CD14-positive monocyte (primary cell): ENCODE measurements at places on chromosomes 1 and 21.

DNA sequence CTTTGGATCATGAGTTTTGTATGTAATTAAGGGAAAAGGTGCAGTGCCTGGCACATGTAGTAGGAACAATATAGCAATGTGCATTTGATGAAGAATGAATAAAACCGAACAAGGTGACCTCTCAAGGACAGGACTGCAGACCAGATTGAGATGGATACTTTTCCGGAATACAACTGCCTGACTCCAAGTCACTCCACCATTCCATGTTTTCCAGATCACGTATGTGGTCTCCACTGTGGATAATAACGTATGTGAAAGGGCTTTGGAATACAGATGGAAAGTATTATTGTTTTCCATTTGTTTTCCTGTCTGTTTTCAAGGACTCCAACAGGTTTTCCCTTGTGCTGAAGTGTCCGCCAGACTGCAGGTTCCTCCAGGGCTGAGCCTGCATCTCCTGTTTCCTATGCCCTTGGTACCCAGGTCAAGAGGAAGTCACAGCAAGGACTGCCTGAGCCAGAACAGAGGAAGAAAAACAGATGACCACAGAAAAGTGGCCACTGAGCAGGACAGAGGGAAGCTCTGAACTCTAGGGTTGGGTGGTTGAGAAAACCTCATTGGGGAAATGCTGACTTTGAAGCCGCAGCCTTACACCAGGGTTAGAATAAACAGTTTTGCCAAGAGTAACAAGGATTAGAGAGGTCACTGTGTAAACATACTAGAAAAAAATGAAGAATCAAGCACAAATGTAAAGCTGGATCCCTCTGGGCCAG is 4.0 kb downstream of the CFAP45 start:
- peak; percentile 64 for DNase-seq

DNA sequence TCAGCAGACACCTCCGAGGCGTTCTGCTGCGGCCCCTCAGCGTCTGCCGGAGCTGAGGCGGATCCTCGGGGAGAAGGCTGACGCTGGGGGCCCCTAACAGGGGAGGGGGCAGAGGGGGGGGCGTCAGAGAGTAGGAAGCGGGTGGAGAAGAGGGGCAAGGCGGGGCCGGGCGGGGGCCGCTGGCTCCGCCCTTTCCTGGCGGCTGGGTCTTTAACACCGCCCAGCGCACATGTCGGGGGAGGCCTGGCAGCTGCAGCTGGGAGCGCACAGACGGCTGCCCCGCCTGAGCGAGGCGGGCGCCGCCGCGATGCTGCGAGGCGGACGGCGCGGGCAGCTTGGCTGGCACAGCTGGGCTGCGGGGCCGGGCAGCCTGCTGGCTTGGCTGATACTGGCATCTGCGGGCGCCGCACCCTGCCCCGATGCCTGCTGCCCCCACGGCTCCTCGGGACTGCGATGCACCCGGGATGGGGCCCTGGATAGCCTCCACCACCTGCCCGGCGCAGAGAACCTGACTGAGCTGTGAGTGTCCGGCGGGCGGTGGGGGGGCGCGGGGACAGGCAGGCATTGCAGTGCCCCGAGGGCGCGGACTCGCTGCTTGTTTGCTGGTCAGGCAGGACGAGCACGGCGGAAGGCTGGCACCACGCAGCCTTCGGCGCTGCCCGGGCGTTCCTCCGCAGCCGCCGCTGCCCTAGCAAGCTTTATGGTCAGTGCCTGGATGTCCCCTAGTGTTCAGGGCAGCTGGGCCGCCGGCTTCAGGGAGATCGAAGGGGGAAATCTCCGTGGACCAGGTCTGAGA is at the start of gene NTRK1:
NTRK1 (plus strand) TSS at position 238 of the 796 bp plus-strand sequence; CDS start at position 308, 70 bp downstream.
- DNase-seq, result no peak

- DNase-seq, result peak; percentile 33
Measured at GRCh38 chr21:31866077-31866511, 6.7 kb upstream of the HUNK start.

DNA sequence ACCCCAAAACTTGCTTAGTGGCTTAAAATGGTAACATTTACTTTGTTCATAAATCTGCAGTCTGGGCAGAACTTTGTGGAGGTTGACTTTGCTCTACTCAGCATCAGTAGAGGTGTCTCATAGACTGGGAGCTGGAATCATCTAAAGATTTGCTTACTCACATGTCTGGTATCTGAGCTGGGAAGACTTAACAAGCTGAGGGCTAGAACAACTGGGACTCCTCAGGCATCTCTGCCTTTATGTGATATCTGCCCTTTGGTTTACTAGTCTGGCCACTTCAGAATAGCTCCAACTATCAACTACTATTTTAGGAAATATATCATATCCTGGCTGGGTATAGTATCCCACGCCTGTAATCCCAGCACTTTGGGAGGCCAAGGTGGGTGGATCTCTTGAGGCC is 82.5 kb downstream of the C4BPA start:
- no peak for DNase-seq

DNA sequence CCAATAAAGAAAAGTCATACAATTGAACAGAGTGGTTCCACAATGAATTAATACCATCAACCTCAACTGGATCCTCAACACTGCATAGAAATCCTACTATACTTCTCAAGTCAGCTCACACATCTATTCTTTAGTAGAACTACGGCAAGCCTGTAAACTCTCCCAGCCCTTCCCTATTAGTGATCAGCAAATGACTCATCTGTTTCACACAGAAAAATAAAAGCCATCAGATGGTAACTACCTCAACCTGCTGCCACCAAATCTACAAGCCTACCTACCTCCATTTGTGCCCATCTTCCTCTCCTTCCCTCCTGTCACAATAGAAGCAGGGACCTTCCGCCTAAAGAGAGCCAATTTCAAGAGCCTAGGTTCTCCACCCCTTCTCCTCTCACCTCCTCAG is 63.6 kb downstream of the DMAP1 start:
- DNase-seq, result no peak

- DNase-seq, result no peak
Measured at GRCh38 chr1:228378090-228378872, 28.4 kb downstream of the TRIM11 start.

GRCh38 chr1:1166642-1167397 is 6.9 kb upstream of the TTLL10 start:
- no peak for DNase-seq

GRCh38 chr1:19179597-19180264 is 30.3 kb downstream of the UBR4 start:
- peak; percentile 5 for DNase-seq

- DNase-seq, result no peak
Measured at GRCh38 chr1:81312272-81312754, 488.4 kb upstream of the ADGRL2 start.

- DNase-seq, result no peak
Measured at GRCh38 chr1:40981691-40982448, 2.4 kb downstream of the CTPS1 start.

- no peak for DNase-seq
Measured at GRCh38 chr1:103243481-103243880, 135.2 kb upstream of the COL11A1 start.

GRCh38 chr1:9128166-9128519 is 759 bp downstream of the GPR157 start:
- peak; percentile 24 for DNase-seq

- no peak for DNase-seq
Measured at GRCh38 chr1:82485591-82486369, 685.0 kb downstream of the ADGRL2 start.

GRCh38 chr1:113042285-113043143 is 30.5 kb upstream of the LRIG2 start:
- peak; percentile 90 for DNase-seq

DNA sequence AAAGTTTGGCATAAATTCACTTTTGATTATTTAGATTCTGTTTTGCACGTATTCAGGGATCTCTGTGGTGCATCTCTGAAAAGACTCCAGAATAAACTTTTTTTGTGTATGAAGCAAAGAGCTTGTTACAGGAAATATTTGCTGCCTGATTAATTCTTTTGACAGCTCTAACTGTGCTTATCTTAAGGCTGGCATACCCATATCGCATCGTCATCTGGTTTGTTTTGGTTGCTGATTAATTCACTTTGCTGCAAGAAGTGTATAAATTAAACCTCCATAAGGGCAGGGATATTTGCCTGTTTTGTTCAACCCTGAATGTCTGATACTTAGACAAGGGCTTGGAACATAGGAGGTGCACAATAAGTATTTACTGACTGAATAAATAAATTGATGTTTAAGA is 17.5 kb upstream of the DUSP10 start:
- DNase-seq, result no peak

DNA sequence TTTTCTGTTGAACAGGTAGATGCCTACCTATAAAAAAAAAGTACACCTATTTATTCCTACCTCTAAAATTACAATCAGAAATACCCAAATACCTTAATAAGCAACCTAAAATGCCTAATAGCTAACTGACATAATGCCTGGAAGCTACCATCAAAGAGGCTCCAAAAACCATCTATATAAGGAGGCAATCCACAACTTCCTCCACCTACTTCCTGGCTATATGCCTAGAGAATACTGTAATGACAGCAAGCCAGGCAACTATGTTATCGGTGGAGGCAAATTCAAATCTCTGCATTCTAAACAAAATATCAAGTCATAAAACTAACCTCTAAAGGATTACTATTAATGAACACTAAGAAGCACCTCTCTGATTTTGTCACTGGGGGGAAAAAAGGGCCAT is 10.1 kb downstream of the ZNF644 start:
- no peak for DNase-seq

GRCh38 chr1:110829955-110830553 is 42.9 kb upstream of the CD53 start:
- DNase-seq, result peak; percentile 50

- DNase-seq, result no peak
Measured at GRCh38 chr1:205913451-205914154, 29.7 kb downstream of the SLC26A9 start.

- no peak for DNase-seq
Measured at GRCh38 chr1:41314376-41315145, 46.7 kb upstream of the FOXO6 start.

- no peak for DNase-seq
Measured at GRCh38 chr1:212111536-212111935, 76.0 kb downstream of the DTL start.

- no peak for DNase-seq
Measured at GRCh38 chr1:9520411-9520810, 18.9 kb upstream of the SLC25A33 start.

DNA sequence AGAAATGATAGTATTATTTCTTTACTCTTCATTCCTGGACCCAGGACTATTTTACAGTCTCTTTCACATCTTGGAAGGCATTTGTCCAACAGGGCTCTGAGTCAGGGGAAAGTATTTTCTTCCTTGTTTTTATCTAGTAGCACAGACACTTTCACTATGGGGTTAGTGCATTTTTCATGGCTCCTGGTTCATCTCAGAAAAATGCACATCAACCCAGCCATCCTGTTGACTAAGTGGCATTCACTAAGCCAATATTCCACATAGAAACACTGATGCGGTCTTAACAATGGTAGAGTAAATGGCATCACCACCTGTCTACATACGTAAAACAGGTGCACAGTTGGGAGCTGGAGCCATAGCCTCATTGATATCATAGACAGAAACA is 87.4 kb upstream of the C1orf21 start:
- no peak for DNase-seq

- no peak for DNase-seq
Measured at GRCh38 chr1:200900877-200901276, 6.2 kb downstream of the INAVA start.

GRCh38 chr21:40047993-40048730 is 180.9 kb downstream of the PCP4 start:
- DNase-seq, result no peak

GRCh38 chr1:20589331-20590278 is 708 bp downstream of the CDA start:
- DNase-seq, result peak; percentile 77

DNA sequence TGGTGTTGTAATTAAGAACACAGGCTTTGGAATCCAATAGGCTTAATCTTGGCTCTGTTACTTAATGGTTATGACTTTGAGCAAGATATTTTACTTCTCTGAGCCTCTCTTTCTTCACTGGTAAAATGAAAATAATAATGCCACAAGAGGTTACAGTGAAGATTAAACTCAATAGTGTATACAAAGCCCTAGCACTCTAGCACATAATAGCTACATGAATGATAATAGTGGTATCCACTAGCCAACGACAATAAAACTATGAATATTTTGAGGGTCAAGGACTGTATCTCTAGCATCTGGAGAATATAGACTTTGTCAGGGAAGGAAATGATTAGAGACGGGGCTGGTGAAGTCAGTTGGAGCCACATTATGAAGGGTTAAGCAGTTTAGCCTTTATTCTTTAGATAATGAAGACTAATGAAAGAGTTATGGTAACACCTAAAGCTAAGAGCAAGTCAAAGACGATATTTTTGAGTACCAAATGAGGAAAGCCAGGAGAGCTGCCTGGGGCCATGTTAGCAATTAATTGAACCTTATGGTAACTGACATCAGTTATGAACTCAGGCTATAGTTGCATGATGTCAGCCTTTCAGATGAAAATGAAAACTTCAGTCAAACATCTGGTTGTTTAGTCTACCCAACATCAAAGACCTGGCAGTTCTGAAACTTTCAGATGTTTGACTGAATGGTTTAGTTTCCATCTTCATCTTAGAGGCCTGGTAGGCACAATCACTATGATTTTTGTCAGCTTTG is 32.8 kb upstream of the RNF11 start:
- no peak for DNase-seq
